NCI-H524 treated with DMSO at 0.1 percent for 48 hours (cell line): ENCODE measurements at places on chromosomes 5 and 9.

DNA sequence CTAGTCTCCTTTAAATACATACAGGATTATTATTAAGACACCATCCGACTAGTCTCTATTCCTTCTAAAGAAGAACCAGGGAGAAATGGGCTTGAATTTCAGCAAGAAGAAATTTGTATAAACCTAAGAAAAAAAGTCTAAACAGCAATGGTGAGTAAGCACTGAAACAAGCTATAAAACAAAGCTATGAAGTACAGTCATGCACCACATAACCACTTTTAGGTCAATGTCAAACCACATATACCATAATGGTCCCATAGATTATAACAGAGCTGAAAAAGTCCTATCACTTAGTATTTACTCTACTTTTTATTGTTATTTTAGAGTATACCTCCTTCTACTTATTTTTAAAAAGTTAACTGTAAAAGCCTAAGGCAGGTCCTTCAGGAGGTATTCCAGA lies 102.0 kb upstream of the NFIB start:
- DNase-seq, result no peak

GRCh38 chr5:64166201-64166959 lies 737 bp downstream of the RNF180 start:
- DNase-seq, result no peak

DNA sequence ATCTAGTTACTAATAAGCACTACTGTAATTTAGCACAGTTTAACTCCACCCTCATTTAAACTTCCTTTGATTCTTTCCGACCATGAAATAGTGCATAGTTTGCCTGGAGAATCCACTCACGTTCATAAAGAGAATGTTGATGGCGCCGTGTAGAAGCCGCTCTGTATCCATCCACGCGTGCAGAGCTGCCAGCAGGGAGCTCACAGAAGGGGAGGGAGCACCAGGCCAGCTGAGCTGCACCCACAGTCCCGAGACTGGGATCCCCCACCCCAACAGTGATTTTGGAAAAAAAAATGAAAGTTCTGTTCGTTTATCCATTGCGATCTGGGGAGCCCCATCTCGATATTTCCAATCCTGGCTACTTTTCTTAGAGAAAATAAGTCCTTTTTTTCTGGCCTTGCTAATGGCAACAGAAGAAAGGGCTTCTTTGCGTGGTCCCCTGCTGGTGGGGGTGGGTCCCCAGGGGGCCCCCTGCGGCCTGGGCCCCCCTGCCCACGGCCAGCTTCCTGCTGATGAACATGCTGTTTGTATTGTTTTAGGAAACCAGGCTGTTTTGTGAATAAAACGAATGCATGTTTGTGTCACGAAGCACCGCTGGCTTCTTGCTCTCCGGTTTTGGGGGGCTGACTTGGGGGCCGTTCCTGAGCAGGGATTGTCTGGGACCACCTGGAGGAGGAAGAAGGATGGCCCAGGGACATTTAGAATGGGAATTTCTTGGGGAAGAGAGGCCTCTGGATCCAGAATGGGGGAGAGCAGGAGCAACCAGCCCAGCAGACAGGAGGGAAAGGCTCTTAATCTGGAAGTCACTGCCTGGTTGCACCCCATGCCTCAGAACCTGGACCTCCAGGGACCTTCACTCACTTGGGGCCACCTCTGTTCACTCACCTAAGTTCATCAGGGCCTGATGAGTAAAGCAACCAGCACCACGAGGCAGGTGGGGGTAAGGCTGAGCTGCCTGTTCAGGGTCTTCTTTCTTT lies 35.4 kb downstream of the CXXC5 start:
- DNase-seq, result no peak

- DNase-seq, result no peak
Observed at GRCh38 chr9:33988219-33988890, 60.3 kb downstream of the UBAP2 start.

DNA sequence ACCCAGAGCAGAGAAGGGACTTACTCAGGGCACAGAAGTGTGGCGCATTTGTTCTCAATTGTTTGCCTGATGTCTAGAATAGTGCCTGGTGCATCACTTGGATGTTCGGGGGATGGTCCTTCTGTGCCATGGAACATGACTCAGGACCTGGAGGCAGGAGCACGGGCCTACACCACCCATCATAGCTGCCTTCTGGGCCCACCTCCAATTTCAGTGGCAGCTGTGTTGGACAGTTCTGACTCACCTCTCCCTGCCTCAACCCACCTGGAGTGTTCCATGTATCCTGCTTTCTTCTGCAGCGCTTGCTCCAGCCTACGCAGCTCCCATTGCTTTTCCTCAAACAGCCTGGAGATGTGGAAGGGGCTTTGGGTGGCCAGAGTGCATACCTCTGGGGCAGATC lies 12.5 kb upstream of the CXCL14 start:
- DNase-seq, result no peak

GRCh38 chr5:38509185-38509584 lies 47.3 kb downstream of the LIFR start:
- no peak for DNase-seq

DNA sequence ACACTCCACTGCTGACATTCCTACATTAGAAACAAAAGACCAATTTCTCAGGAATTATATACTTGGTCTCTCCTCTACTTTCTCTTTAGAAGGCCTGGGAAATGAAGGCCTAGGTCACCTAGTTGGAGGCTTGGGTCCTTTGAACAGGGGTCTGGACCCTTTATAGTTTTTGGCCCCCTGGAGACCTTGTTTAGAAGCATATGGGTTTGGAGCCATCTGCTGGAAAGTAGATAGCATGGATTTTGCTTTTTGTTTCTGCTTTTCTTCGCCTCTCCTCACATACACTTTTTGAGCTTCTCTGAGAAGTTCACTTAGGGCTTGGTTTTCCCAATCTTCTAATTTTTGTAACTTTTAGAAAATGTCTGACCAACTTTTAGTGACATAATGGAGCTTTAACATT lies 67.1 kb upstream of the CDK20 start:
- no peak for DNase-seq
